ENCODE measurements at places on chromosomes 1 and 21.
A peak's percentile ranks its signal among the peaks of the same experiment; 100 is the strongest.

GRCh38 chr1:7408771-7409150, 362.3 kb upstream of the VAMP3 start:
- DNase-seq = no peak

DNA sequence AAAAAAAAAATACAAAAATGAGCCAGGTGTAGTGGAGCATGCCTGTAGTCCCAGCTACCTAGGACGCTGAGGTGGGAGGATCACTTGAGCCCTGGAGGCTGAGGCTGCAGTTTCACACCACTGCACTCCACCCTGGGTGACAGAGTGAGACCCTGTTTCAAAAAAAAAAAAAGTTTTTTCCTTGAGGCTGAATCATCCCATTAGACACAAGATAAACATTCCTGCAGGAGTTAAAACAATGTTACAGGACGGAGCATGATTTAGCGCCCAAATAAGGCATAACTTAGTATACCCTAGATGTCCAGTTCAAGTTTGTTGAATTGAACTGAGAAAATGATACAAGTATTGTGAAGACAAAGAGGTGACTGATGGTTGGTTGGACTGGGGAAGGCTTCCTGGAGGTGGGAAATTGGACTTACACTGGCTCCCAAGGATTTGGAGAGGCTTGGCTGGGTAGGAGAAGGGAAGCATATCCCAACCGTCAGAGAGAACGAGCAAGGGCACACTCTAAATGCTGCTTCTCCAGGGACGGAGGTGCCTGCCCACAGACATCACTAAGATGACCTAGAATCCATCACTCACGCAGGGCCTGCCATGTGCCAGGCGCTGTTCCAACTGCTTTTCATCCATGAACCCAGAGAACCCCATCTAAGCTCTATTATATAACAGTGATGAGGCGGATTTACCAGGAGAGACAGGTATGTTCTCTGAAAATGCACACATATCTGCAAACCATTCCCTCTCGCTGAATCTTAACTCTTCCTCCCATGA, 610.6 kb downstream of the KIF26B start:
- no peak for DNase-seq

GRCh38 chr1:204341380-204341779, 18.3 kb downstream of the PLEKHA6 start:
- DNase-seq = no peak

GRCh38 chr1:71638081-71638766, 557.4 kb upstream of the ZRANB2 start:
- no peak for DNase-seq

- DNase-seq = peak; percentile 71
Observed at GRCh38 chr1:182143154-182143657, 81.7 kb upstream of the ZNF648 start.

- no peak for DNase-seq
Observed at GRCh38 chr1:227959325-227959860, 11.7 kb upstream of the WNT9A start.

GRCh38 chr1:33326785-33327184, 5.9 kb upstream of the A3GALT2 start:
- no peak for DNase-seq

DNA sequence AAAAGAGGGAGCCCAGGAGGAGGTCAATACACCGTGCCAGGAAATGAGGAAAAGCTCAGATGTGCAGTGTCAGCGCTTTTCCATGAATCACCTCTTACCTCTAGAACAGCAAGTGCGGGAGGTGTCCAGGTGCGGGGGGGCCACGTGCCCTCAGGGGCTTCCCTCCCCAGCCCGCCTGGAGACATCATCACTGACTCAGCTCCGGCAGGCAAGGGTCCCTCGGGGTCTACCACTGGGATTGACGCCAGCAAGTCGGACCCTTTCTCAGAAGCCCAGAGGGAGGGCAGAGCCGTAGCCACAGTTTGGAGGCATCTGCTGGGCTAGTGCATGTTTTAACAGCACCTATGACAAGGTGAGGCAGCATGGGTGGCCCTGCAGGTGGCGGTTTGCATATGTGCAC, 67.4 kb upstream of the TRAPPC10 start:
- DNase-seq = no peak

DNA sequence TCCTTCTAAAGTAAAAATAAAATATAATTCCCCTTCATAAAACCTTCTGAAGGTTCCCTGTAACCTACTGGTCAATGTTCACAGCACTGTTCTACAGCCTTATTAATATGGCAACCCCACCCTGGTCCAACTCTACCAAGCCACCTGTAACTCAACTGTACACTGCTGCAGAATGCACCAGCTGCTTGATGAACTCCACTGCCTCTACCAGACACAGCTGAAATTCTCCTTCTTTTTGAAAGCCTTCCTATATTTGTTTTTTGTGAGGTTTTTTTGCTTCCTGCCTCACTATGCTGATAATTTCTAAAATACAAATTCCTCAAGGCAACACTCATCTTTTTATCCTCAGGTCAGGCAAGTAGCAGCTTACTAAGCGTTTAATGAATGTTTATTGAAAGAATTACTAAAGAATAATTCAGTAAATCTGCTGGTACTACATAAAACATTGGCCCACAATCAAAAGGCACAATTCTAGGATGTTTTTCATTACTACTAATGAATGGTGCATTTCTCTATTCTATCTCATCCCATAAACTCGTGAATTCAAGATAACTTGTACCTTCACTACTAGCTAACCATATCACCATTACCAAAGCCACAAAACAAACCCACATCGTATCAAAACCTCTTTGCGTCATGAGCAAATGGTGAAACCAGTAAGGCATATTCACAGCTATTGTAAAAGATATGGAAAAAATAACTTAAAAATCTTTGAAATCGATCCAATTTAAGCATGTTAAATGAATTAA, 2.4 kb downstream of the SSX2IP start:
- DNase-seq = no peak

- DNase-seq = no peak
Observed at GRCh38 chr1:199302554-199302953, 663.7 kb downstream of the PTPRC start.

- DNase-seq = no peak
Observed at GRCh38 chr1:10969267-10969970, 43.0 kb upstream of the TARDBP start.

- DNase-seq = no peak
Observed at GRCh38 chr1:94349853-94350252, 68.3 kb upstream of the ABCD3 start.

DNA sequence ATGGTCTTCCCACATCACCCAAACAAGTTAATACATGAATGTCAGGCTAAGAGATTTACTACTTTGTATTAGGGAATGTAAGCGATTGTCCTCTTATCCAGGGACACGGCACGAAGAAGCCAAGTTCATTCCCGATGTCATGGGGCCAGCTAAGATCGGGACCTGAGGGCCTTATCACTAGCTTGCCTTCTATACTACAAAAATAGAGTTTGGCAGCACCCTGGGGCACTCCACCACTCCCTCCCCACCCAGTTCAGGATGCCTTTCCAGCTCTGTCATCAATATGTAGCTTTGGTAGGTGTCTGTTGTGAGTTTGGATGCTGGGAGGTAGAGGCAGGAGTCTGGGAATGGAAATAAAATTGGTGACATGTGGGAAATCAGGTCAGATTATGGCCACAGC, 197.5 kb downstream of the ATG4C start:
- no peak for DNase-seq

GRCh38 chr21:36059823-36060158, 535 bp downstream of the SETD4 start:
- no peak for DNase-seq

DNA sequence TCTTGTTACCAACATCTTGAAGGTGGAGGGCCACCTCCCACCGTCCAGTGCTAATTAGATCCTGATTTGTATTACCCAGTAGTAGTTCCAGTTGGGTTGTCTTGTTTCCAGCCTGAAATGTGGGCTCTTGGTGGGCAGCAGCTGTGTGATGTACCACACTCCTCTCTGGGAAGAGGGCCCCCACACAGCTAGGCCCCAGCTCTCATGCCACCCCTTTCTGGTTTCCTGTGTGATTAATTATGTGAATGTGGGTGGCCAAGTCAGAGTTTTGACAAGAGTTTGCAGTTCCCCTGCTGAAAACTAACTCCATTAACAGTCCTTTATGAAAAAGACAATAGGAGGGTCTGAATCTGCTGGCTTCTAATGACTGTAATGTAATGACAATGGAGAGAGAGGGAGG, 3.8 kb downstream of the HMGB4 start:
- DNase-seq = no peak

GRCh38 chr21:25062061-25062460, 545.2 kb downstream of the MRPL39 start:
- no peak for DNase-seq

- no peak for DNase-seq
Observed at GRCh38 chr1:17885663-17886320, 130.7 kb downstream of the ACTL8 start.

DNA sequence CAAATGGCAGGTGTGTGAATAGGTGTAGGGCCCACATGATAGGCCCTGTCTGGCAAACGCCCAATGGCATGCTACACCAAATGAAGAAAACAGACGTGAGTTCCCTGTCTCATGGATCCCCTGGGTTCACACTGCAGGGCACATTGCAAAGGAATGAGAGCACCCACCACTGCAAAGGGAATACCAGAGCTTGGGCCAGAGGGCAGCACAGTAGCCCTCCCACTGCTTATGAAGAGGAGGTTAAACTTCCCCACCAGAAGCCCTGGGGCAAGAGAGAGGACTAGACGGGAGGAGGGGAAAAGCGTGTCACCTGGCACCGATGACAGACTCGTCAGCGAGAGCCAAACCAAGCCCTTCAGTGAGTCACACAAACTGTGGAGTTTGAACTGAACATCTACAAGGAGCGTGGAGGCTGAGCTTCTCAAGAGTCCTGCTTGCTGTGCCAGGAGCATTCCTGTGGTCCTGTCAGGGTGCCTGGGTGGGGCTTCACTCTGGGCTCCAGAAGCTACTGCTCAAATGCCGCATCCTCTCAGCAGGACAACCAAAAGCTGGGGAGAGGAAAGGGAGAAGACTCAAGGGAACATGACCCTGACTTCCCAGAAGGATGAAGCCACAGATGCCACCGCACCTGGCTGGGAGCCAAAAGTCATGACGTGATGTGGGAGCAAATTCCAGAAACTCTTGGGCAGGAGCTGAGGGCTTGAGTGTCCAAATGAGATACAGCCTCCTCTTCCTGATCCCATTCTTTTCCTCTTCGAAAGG, 61.1 kb downstream of the TOMM20 start:
- no peak for DNase-seq

- DNase-seq = no peak
Observed at GRCh38 chr21:29787361-29787909, 152.4 kb downstream of the GRIK1 start.

DNA sequence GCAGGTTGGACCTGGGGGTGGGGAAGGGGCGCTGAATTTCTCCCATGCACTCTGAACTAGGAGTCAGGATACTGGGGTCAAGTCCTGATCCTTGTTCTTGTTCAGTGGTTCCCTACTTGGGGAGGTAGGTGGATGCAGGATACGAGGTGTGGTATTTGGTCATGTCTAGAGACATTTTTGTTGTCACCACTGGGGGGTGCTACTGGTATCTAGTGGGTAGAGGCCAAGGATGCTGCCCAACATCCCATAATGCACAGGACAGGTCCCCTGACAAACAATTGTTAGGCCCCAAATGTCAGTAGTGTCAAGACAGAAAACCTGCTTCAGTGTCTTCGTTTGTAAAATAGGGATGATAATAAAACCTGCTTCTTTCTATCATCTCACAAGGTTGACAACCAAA, 259.0 kb upstream of the FOXD3 start:
- no peak for DNase-seq

GRCh38 chr1:174956976-174957375, 42.8 kb upstream of the CACYBP start:
- DNase-seq = no peak

DNA sequence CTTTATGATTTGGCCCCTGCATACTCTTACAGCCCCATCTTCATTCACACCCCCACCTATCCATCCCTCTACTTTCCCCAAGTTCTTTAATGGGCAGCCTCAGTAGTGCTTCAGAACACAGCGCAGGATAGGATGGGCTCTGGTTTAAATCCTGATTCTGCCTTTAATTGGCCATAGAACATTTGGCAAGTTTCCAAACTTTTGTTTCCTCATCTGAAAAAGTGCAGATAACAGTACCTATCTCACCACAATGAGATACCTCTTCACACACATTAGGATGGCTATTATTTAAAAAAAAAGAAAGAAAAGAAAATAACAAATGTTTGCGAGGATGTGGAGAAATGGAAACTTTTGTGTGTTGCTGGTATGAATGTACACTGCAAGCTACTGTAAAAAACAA, 142.5 kb upstream of the VANGL1 start:
- no peak for DNase-seq

- DNase-seq = no peak
Observed at GRCh38 chr1:154222518-154222917, 1.8 kb downstream of the UBAP2L start.

Data from T-helper 17 cell (primary cell).